ENCODE measurements at places on chromosomes 6 and 20. TPM values are rescaled to one million over a fixed set of nuclear protein-coding genes. Genes with fewer than 3 reads are reported as not detected.

DNA sequence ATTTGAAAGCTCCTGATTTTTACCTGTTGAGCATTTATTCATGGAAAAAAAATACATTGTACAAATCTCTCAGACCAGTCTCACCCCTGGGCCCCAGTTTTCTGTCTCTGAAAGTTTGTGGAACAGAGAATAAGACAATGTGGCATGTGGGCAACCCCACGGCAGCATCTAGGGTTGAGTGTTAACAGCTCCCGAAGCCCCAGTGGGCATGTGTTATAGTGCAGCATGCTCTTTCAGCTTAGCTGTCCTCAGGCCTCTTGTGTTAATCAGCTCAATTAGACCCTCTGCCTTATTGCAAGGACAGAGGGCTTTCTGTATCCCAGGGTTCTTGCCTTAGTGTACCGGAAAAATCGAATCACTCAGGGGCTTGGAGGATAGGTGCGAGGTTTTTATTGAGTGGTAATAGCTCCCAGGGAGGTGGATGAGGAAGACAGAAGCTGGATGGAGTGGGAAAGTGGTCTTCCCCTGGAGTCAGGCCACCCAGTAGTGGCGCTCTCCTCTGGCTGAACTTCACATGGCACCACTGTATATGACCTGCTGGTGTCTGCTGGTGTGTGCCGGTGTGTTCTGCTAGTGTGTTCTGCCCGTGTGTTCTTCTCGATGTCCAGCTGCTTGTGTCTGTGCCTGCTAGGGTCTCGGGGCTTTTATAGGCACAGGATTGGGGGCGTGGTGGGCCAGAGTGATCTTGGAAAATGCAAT is 382.8 kb downstream of the EPM2A start:
- no peak for DNase-seq

GRCh38 chr20:23445596-23446217 is 6.2 kb downstream of the CSTL1 start:
- no peak for DNase-seq

- DNase-seq: no peak
These were observed 2.2 kb downstream of the SNTA1 start for GRCh38 chr20:33441142-33441955.

Gene SSTR4
- total RNA-seq: 0.89 TPM

DNA sequence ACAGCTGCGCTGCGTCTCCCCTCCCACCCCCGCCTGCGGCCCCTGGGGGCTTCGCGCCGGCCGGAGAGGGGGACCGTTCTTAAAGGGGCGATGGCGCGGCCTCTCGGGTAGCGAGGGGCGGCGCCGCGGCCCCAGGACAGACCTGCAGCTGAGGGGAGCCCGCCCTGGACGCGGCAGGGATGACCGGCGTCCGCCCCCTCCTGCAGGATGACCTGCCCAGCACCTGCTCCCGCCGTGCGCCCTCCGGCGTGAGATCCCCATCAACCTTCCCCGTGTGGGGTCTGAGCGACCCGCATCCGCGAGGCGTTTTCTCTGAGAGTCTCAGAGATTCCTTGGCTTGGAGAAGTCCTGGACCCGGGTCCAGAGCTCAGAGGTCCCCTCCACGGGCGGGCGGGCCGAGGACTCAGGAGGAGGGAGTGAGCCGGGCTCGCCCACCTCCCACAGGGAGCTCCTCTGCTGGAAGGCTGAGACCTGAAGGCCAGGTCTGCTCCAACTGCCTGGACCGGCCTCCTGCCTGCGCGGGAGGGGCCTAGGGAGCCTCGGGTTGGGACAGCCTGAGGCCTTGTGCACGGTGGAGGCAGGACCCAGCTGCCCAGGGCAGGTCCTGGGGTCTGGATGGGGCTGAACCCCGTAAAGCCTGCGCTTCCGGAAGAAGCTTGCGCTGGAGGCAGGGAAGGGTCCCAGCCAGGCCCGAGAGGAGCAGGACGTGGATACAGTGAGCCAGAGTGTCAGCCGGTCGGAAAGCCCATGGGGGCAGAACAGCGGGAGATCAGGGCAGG is 532 bp upstream of the NKAIN4 start:
- DNase-seq: no peak

Gene PPP1R16B
- total RNA-seq: 28.6 TPM

Gene SYNE1
- 201 TPM for total RNA-seq

Gene SLC17A1
- total RNA-seq: not detected

DNA sequence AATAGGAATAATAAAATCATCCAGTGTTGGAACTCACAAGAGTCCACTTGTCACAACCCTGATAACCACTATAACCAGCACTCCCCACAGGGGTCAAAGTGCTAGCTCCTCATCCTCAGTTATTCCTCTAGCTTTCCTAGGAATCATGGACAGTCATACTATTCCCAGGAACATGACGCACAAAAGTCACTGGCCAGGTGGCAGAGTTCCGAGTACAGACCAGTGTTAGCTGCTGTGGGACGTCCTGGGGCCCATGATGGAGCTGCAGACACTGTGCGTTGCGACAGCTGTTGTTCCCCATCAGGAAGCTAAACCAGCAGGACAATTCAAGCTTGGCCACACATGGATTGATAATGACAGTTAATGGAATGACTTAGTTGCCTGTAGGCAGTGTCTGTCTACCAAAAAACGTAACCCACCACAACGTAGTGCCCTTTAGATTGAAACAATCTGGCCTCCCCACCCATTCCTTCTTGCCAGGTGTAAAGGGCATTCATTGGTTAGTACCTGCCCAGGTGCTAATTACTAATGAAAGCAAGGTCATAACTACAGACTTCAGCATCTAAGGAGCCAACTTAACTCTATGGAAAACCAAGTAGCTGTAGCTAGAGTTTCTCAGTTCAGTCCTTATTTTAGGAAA is 17.4 kb downstream of the EZR start:
- no peak for DNase-seq

- no peak for DNase-seq
These were observed 48.1 kb downstream of the MCUR1 start for GRCh38 chr6:13766201-13766634.

Gene GTF2H4
- 20.6 TPM for total RNA-seq

DNA sequence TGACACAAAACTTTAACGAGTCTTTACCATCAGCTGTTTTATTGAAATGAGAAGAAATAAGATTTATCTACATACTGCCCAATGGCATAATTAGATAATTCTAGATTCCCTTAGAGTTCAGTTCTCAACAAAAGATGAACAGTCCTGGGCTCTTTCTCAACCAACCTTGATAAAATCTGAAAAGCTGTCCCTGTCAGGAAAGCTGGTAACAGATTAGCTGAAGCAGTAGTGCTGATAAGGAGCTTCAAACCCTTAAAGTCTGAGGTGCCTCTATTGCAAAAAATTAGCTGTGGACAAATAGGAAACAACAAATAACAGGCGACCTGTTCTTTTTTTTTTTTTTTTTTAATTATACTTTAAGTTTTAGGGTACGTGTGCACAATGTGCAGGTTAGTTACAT is 35.9 kb upstream of the FAM135A start:
- no peak for DNase-seq
